ENCODE measurements at places on chromosomes 4 and X.
A peak's percentile ranks its signal among the peaks of the same experiment; 100 is the strongest.

- no peak for DNase-seq
Measured at GRCh38 chr4:173424899-173425805, 26.2 kb upstream of the SCRG1 start.

DNA sequence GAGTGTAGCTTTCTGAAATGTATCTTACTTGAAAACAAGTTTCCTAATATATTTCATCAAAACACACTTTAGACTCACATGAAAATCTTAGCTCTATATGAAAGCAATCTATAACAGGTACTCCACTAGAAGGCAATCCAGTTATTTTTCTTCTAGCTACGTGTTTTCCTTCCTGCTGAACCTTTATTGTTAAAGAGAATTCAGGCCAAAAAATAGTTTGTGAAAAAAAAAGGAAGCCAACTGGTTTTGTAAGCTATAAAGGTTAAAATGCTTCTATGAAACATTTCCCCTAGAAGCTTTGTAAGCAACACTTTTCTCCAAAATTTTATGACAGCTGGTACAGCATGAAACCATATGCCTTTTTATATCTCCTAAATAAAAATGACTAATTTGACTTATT is 304.7 kb upstream of the DIAPH2 start:
- no peak for DNase-seq

DNA sequence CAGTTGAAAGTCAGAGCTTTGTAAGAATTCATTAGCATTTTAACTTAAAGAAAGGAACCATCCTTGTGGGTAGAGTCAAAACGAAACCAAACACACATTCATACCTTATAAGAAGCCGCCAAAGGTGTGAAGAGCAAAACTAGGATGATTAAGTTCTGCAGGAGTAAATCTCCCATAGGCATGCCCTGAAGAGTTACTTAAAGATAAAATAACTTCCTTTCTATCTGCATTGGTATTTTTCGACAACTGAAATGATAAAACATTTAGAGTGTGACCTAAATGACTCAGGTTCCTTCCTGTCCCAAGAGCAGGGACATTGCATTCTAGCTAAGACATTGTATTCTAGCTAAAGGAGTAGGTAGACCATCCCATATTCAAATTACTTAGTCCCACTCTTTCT is 75.3 kb downstream of the BCOR start:
- DNase-seq: no peak

DNA sequence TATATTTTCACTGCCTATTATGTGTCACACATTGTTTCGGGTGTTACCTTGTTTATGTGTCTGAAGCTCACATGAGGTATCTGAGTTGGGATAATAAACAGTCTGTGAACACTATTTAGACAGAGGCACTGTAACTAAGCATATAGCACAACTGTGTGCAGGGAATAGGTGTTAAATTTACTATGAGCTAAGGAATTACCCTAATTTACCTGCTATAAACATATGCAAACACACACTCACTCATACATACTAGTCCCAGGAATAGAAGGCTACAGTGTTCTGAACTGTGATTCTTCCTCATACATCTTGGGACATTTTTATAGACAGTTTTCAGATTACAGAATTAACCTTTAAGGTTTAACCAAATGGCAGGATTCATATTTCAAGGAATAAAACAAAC is 127.6 kb upstream of the SPANXN4 start:
- no peak for DNase-seq

- DNase-seq: peak; percentile 13
Measured at GRCh38 chrX:119763181-119763580, 4.8 kb downstream of the SOWAHD start.
